Psoas muscle (tissue), 8 donors: ENCODE measurements at places on chromosomes 11 and 22. TPM values are rescaled to one million over a fixed set of nuclear protein-coding genes. Genes with fewer than 3 reads are reported as not detected.

OPCML gene
- total RNA-seq, result not detected

BID gene
- 10.7 TPM for total RNA-seq

PYGM gene
- total RNA-seq, result 1,583 TPM

OR5T3 gene
- not detected for total RNA-seq

BACE1-AS gene
- 10.8 TPM for total RNA-seq

CRELD2 gene
- 10.6 TPM for total RNA-seq

TTC36 gene
- 0.59 TPM for total RNA-seq

CSNK2A3 gene
- 2.0 TPM for total RNA-seq

B4GALNT4 gene
- 0.06 TPM for total RNA-seq

PIWIL4 gene
- total RNA-seq, result 1.7 TPM

ANGPTL5 gene
- total RNA-seq, result not detected

SYT8 gene
- not detected for total RNA-seq

ALX4 gene
- 0.21 TPM for total RNA-seq
